ENCODE measurements at places on chromosomes 5 and 9.

GRCh38 chr5:105146867-105147266 lies 1584.3 kb upstream of the NUDT12 start:
- DNase-seq, result no peak

DNA sequence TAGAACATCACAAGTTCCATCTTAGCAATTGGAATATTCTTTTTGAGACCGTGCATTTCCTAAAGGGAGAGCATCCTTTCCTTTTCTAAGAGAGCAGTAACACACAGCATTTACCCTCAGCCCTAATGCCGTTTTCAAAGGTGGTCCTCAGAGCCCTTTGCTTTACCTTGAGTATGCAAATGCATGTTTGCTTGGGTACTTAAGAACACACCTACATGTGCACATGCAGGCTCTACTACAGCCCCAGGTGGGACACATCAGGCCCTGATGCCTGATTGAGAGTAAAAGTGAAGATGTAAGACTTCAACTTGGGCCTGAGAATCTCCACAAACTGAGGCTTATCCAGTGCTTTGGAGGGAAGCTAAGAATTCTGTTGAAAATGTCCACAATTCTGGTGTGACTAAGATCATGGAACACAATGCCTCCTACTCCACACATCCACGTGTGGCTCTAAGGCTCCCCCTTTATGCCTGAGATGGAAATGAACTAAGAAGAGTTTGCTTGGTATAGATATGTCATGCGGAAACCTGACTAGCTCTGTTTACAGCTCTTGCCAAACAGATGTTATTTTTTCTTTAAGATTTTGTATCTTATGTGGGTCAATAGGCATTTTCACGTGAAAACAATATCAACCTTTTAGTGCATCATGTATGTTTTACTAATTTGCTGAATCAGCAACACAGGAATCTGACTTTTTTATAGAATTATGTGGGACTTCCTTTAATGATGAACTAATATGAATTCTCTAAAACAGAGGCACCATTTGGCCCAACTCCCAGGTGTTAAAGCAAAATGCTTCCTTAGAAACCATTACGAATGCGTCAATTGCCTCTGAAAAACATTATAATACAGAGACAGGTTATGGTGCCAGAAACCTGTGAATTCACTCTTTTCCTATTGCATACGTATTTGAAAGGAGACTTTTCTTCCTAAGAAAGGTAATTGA lies 48.9 kb upstream of the SLC2A8 start:
- no peak for DNase-seq

GRCh38 chr9:131578731-131579504 lies 33.6 kb downstream of the PRRT1B start:
- peak; percentile 43 for DNase-seq

- DNase-seq, result no peak
These were observed 10.2 kb upstream of the SEC16A start for GRCh38 chr9:136492978-136493522.
